ENCODE measurements at places on chromosomes 2 and 18.
A peak's percentile ranks its signal among the peaks of the same experiment; 100 is the strongest.

DNA sequence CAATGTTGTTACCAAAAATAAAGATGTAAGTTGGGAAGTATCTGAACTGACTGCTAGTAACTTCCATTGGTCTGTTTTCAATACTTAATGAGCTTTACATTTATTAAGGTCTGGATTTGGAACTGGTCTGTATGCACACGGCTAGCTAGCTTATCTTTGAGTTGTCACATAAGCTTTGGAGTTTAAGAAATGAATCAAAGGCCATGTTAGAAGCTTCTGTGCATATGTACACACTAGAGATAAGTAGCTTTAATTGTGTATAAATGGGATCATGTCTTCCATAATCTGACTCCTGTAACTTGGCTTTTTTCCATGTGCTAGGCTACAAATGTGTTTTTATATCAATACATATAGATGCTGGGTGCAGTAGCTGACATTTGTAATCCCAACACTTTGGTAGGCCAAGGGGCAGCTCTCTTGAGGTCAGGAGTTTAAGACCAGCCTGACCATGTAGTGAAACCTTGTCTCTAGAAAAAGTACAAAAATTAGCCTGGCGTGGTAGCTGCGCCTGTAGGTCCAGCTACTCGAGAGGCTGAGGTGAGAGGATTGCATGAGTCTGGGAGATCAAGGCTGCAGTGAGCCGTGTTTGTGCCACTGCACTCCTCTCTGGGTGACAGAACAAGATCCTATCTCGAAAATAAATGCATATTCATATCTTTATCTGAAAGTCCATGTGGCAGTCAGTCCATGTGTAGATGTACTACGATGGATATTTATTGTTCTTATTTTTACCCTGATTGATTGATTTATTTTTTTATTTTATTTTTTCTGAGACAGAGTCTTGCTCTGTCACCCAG lies 27.2 kb downstream of the ATIC start:
- DNase-seq = no peak

GRCh38 chr18:48962252-48962993 lies 11.7 kb upstream of the SMAD7 start:
- DNase-seq = no peak

GRCh38 chr18:63346480-63347183 lies 20.4 kb downstream of the KDSR start:
- no peak for DNase-seq

- DNase-seq = no peak
Measured at GRCh38 chr2:233361297-233361696, 7.0 kb downstream of the DGKD start.

GRCh38 chr2:95077530-95077825 lies 44.1 kb downstream of the MRPS5 start:
- DNase-seq = no peak

DNA sequence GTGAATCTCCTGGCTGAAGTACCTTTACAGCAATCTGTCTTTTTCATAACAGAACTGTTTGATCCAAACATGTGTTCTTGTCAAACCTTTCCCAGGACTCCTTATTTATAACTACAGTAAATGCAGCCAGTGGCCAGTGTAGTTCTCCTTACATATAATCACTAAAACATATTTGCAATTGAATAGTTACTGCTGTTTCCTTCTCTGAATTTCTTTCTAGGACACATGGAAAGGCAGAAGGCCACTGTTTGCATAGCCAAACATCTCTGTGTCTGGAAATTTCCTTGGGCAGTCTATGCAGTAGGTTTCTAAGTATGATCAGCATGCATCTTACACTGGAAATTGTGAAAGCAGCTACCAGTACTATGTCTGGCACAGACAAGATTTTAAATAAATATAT lies 57.4 kb upstream of the COL3A1 start:
- no peak for DNase-seq

DNA sequence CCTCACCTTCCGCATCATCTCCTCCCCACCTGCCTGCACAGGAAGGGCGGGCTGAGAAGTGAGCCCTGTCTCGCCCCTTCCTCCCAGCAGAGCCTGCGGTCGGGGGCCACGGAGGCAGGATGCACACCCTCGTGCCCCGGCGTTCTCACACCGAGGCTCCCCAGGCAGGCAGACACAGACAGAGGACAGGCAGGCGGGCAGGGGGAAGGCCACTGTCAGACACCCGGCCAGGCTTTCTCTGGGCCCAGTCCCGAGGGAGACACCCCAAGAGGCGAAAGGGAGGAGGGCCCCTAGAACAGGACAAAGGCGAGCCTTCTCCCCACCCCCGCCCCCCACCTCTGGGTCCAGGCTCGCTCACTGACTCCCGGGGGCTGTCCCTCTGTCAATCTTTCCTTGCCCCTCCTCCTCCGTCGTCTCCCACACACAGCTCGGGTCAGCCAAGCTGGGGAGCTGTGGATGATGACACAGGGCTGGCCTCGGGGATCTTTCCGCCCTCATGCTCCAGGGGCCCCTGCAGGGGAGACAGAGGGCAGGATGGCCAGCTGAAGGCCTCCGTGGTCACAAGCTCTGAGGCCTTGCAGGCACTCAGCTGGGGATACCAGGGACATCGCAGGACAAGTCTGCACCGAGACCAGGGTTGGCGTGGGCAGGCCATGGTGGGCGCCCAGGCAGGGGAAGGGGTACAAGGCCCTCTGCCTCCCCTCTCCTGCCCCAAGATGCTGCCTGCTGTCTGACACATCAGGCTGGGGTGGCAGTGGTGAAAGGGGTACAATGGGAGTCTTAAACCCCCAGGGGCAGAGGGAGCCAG lies 24.9 kb downstream of the BIN1 start:
- peak; percentile 81 for DNase-seq

- peak; percentile 31 for DNase-seq
Measured at GRCh38 chr18:26453386-26453901, 94.9 kb downstream of the KCTD1 start.

DNA sequence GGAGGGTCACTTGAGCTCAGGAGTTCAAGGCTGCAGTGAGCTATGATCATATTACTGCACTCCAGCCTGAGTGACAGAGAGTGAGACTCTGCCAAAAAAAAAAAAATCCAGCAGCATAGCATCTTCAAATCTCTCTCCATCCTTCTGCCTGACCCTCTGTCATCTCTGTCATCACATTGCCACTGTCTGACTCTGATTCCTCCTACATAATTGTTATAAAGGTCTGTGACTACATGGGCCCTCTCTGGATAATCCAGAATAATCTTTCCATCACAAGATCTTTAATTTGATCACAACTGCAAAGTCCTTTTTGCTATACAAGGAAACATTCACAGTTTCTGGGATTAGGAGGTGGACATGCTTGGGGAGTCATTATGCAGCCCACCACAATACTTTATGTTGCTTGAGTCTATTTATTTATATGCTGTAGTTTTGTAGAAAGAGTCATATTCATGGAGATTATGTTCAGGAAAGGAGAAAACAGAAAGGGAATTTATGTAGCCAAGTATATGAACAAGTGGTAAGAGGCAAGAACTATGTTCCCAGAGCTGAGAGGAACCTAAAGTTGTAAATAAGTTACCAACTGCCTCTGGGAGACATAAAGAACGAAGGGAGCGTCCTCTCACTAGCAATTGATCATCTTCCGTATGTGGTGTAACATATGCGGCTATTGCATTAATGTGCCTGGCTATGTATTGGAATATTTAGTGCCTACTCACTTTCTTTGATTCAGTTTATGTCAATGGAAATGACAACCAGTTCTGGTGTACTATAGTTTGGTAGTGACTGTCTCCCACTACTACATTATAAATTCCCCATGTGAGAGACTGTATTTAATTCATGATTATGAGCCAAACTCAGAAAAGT lies 21.5 kb downstream of the RND3 start:
- DNase-seq = no peak

DNA sequence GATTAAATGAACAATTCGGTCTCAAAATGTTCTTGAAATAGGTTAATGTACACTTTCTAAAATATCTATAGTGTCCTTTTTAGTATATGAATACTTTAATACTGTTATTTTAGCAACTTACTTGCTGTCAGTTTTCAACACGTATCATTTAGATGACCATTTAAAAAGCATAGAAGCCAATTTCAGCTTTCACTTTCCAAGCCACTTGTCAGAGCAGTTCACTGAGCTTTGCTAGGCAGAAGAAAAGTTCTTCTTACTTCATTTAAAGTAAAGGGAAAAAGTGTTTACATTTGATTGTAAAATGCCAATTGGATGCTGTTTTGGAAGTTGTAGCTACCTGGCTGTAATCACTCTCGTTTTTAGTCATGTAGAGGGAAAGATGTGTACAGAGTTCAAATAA lies 126.0 kb downstream of the KCNH7 start:
- DNase-seq = no peak

- no peak for DNase-seq
Measured at GRCh38 chr2:80568011-80568410, 263.5 kb upstream of the LRRTM1 start.

DNA sequence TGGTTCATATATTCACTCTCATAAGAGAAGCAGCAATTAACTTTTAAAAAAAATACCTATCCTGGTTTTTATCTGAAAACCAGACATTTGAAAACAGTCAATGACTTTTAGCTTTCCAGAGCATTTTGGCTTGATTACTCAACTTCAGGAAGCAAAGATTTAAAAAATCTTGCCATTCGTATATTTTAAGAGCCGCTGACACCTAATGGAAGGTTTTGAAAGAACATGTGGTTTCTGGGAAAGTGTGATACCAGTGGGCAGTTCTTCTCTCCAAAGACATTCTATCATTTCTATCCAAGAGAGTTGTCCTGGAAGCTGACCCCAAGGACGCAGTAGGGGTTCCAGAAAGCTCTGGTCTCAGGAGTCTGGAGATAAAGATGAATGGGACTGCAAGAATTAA lies 234.7 kb downstream of the TTC32 start:
- DNase-seq = no peak

DNA sequence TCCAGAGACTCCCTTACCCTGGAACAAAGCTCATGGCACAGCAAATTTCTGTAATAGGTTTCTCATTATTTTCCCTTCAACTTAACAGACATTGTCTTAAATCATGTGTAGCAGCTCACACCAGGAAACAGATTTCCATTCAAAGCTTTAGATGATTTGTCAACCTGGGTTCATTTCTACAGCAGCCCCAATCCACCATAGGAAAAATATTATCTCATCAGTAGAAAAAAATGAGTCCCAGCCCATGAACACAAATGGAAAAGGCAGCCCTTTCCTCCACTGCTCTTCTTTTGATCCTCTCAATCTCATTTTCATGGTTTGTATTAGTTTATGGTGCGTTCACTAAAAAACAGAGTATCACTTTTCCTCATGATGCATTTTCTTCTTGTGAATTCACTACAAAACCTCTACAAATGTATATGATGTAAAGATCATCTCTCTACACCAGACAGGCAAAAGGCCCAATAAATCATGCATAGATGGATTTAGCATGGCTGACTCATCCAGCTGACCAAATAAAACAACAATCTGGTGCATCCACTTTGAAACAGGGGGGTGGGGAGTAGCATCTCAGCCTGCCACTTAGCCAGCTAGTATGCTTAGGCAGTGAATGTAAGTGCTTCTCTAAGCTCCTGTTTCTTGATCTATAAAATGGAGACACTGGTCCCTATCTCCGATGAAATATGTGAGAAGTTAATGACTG lies 78.6 kb downstream of the SATB2 start:
- no peak for DNase-seq

Data from GM19239 (cell line).